ENCODE measurements at places on chromosomes 2 and 18. TPM values are rescaled to one million over a fixed set of nuclear protein-coding genes. Genes with fewer than 3 reads are reported as not detected.

IL36B gene
- total RNA-seq, result not detected

DNA sequence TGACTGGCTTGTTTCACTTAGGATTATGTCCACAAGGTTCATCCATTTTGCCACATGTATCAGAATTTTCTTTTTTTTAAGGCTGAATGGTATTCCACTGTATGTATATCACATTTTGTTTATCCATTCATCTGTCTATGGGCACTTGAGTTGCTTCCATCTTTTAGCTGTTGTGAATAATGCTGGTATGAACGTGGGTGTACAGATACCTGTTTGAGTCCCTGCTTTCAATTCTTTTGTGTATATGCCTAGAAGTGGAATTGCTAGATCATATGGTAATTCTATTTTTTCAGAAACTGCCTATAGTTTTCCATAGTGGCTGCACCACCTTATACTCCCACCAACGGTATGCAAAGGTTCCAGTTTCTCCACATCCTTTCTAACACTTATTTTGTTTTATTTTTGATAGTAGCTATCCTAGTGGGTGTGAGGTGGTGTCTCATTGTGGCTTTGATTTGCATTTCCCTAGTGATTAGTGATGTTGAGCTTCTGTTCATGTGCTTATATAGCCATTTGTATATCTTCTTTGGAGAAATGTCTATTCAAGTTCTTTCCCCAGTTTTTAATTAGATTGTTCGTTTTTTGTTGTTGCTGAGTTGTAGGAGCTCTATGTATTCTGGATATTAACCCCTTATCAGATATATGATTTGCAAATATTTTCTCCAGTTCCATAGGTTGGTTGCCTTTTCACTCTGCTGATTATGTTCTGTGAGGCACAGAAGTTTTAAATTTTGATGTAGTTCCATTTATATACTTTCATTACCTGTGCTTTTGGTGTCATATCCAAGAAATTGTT lies 40.7 kb downstream of the TTC39C start:
- no peak for DNase-seq

RESP18 gene
- total RNA-seq, result not detected

DNA sequence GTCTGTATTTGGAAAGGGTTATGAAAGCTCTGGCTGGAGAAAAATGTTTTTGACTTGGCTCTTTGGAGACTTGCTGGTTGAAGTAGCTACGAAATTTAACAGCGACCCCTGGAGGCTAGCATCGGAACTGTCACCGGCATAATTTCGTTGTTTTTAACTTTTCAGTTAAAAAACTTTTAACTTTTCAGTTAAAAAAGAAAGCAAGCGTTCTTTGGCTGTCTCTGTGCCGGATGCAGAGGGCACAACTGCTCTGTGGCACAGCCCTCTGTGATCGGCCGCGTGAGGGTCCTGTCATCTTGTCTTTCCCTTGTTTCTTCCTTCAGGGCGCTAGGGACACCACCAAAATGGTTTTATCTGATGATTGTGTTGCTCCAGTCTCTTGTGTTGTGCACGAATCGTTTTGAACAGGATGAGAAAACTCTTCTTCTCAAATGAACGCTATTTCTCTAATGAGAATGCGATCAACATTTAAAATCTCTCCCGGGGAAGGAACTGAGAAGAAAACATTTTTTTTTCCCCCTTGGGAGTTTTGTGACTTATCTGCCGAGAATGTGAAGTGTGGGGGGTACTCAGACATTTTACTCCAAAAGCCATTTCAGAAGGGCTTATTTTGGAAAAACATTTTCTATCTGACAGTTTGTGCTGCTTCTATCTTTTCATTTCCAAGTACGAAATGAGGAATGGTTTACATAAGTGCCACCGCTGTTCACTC lies 57.1 kb downstream of the ADCYAP1 start:
- DNase-seq, result peak; percentile 25

DSEL gene
- total RNA-seq, result 7.1 TPM

DNA sequence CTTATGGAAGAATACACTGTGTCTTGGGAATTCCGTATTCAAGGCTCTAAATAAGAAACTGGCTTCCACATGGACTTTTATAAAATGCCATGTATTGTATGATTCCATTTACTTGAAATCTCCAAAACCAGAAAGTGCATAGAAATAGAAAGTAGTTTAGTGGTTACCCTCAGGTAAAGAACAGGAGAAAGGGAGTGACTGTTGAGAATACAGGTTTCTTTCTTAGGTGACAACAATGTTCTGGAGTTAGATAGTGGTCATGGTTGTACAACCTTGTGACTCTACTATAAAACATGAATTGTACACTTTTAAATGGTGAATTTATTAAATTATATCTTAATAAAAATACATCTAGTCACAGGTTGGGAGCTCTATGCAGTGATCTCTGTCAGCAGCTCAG lies 481.8 kb downstream of the SPAG16 start:
- no peak for DNase-seq
